ENCODE measurements at places on chromosomes 12 and 14.

DNA sequence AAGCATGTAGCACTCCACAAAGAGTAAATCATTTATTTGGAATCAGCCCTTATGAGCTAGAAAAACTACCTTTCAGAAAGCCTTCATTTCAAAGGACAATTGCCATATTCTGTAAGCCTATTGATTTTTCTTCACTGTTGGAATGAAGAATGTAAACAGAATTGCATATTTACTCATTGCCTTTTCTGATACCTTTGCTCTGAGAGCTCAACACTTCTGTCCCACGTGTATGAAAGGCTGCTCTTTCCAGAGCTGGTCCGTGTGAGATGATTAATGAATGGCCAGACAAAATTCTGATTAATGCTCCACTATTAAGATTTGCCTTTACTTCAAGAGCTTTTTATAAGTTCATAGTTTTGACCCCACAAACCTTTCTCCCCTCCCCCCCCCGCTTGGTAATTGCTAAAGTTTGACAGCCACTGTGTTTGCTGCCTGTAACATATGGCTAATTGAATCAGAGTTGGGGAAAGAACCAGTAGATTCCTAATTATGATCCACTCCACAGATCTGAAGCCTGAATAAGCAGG is 63.0 kb upstream of the PLEKHA5 start:
- DNase-seq: no peak

DNA sequence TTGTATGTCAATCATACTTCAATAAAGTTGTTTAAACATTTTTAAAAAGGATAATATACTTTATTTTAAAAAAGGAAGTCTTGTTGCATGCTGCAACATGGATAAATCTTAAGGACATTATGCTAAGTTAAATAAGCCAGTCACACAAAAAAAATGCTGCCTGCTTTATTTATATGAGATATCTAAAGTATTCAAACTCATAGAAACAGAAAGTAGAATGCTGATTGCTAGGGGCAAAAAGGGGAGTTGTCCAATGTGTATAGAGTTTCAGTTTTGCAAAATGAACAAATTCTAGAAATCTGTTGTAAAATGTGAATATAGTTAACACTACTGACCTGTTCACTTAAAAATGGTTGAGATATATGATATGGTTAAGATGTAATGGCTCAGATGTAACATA is 8.7 kb downstream of the KLRC4 start:
- DNase-seq: no peak

DNA sequence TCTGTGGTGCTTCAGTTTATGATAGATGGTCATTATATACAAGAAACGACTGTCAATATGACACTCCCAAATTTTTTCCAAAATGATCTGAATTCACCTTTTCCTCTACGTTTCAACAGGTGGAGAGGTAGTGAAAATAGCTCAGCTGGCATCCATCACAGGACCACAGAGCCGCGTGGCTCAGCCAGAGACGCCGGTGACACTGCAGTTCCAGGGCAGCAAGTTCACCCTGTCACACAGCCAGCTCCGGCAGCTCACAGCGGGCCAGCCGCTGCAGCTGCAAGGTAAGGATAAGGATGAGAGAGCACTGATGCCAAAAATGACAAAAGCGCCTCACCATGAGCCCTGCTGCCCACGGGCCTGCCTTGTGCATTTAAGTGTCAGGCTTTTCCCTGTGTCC is 73.9 kb downstream of the EP400 start:
- no peak for DNase-seq

- no peak for DNase-seq
Observed at GRCh38 chr12:122503147-122503751, 2.5 kb upstream of the ZCCHC8 start.

DNA sequence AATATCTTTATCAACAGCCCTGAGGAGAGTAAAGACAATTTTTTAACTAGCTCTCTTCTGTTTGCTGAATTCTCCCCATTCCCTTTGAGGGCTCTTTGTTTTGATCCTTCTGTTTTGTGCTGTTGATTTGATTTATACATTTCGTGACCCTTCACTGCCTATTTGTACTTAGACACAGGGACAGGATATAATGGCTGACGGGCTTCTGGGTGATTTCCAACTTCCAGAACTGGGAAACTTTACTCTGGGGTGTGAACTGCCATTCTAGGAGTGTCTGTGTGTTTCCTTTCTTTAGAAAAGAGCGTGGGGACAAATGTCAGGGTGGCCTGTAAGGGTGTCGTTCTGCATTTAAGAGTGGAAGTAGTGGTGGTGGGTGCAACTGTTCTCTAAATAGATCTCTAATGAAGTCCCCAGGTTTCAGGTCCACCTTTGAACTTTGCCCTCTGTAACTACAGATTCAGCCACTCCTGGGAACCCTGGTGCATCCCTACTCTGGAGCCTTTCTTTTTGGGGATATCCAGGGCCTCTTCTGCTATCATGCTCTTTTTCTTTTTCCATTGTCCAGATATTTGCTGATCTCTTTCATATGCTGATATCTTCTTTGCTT is 22.3 kb upstream of the SSPN start:
- DNase-seq: no peak

GRCh38 chr12:10001171-10001776 is 2.4 kb upstream of the CLEC1B start:
- DNase-seq: no peak

DNA sequence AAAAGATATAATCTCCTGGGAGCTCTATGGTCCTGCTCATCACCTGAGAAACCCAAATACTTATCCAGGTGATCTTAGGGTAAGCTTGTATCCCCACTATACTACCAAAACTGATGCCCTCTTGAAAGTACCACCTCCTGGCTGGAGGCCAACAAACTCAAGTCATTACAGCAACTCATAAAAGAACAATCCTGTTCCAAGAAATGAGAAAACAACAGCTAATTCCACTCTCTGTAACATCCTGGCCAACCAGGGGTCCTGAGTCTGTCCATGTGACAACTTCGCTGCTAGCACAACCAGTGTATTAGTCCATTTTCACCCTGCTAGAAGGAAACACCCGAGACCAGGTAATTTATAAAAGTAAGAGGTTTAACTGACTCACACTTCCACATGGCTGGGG is 190.0 kb upstream of the BMP4 start:
- no peak for DNase-seq

GRCh38 chr14:93969082-93969828 is 7.1 kb downstream of the ASB2 start:
- DNase-seq: no peak

GRCh38 chr12:14157088-14157747 is 175.8 kb upstream of the GRIN2B start:
- no peak for DNase-seq

DNA sequence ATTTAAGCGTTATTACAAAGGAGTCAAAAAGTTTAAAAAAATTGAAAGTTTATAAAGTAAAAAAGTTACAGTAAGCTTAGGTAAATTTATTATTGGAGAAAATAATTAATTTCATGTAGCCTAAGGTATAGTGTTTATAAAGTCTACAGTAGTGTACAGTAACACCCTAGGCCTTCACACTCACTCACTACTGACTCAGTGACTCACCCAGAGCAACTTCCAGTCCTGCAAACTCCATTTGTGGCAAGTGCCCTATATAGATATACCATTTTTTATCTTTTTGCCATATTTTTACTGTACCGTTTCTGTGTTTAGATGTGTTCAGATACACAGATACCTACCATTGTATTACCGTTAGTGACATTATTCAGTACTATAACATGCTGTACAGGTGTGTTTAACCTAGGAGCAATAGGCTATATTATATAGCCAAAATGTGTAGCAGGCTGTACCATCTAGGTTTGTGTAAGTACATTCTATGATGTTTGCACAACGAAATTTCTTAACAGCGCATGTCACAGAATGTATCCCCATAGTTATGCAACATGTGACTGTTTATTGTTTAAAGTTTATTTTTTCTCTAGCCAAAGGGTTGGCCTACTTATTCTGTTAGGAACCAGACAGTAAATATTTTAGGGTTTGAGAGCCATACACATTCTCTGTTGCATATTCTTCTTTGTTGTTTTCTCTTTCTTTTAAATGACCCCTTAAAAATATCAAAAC is 155.5 kb downstream of the PCNX1 start:
- DNase-seq: no peak

GRCh38 chr12:41709012-41709411 is 435.7 kb downstream of the GXYLT1 start:
- no peak for DNase-seq

DNA sequence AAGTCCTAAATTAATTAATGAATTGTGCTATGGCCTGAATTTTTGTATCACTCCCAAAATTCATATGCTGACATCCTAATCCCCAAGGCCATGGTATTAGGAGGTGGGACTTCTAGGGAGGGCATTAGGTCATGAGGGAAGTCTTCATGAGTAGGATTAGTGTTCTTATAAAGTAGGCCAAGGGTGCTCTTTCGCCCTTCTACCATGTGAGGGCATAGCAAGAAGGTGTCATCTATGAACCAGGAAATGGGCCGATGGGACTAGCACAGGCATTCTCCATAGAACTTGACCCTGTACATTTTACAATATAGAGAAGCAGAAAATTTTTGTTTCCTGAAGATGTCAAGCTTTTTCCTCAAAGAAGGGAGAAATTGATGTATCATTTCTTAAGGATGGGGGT is 12.5 kb downstream of the SYT10 start:
- DNase-seq: no peak

- DNase-seq: no peak
Observed at GRCh38 chr14:21505012-21505553, 6.1 kb downstream of the METTL3 start.
